BJ (cell line): ENCODE measurements at places on chromosomes 3 and 15. TPM values are rescaled to one million over a fixed set of nuclear protein-coding genes. Genes with fewer than 3 reads are reported as not detected.

The SNURF gene
- 3.1 and 5.3 TPM in 2 replicates for polyA plus RNA-seq

The CHL1 gene
- polyA plus RNA-seq: not detected in 2 replicates

The GPR149 gene
- not detected in 2 replicates for polyA plus RNA-seq

The GOLIM4 gene
- 32.4 and 35.1 TPM in 2 replicates for polyA plus RNA-seq

The DNAH12 gene
- 0.01 TPM in 1 of 2 replicates, not detected in the other for polyA plus RNA-seq

The NDN gene
- polyA plus RNA-seq: 44.8 and 49.7 TPM in 2 replicates

The SLC12A1 gene
- not detected in 2 replicates for polyA plus RNA-seq

The PLAAT1 gene
- 0.13 and 0.43 TPM in 2 replicates for polyA plus RNA-seq

The MASP1 gene
- 244 and 321 TPM in 2 replicates for polyA plus RNA-seq

The FAM107A gene
- 0.05 and 0.11 TPM in 2 replicates for polyA plus RNA-seq

The SKOR1 gene
- polyA plus RNA-seq: 0.02 TPM in 1 of 2 replicates, not detected in the other

The CLDN16 gene
- polyA plus RNA-seq: not detected in 2 replicates

The KCNH8 gene
- 0.02 and 0.04 TPM in 2 replicates for polyA plus RNA-seq

The PPP1R14D gene
- polyA plus RNA-seq: not detected in 2 replicates

The C3orf49 gene
- polyA plus RNA-seq: not detected in 2 replicates

The MKRN3 gene
- 0.34 and 0.43 TPM in 2 replicates for polyA plus RNA-seq

The SPINK8 gene
- polyA plus RNA-seq: not detected in 2 replicates

The ERICH6 gene
- not detected in 2 replicates for polyA plus RNA-seq

The KNG1 gene
- not detected in 2 replicates for polyA plus RNA-seq

The KLF15 gene
- polyA plus RNA-seq: 0.29 and 0.44 TPM in 2 replicates

The ZFAND6 gene
- 108 and 156 TPM in 2 replicates for polyA plus RNA-seq

The SOX2 gene
- not detected in 2 replicates for polyA plus RNA-seq

The SLC24A5 gene
- polyA plus RNA-seq: not detected in 2 replicates

The STRA6 gene
- polyA plus RNA-seq: 8.9 and 10.9 TPM in 2 replicates

The ZNF620 gene
- polyA plus RNA-seq: 0.27 and 0.37 TPM in 2 replicates

The RBPMS2 gene
- 0.45 and 0.67 TPM in 2 replicates for polyA plus RNA-seq

The SATB1 gene
- 10.8 and 14.4 TPM in 2 replicates for polyA plus RNA-seq

The WDR93 gene
- 0.15 and 0.17 TPM in 2 replicates for polyA plus RNA-seq

The GOLGA6D gene
- not detected in 2 replicates for polyA plus RNA-seq

The P2RY13 gene
- not detected in 2 replicates for polyA plus RNA-seq

The NANOGP8 gene
- polyA plus RNA-seq: not detected in 2 replicates

The PLA2G4D gene
- polyA plus RNA-seq: not detected in 2 replicates

The SNX1 gene
- polyA plus RNA-seq: 57.5 and 74.4 TPM in 2 replicates

The FGF7 gene
- polyA plus RNA-seq: 12.7 and 30.4 TPM in 2 replicates

The TMEM212 gene
- not detected in 2 replicates for polyA plus RNA-seq

The GFM1 gene
- 13.9 and 25.6 TPM in 2 replicates for polyA plus RNA-seq

The CLPX gene
- 13.3 and 29.7 TPM in 2 replicates for polyA plus RNA-seq

The NAALADL2 gene
- polyA plus RNA-seq: 3.6 and 8.1 TPM in 2 replicates

The TYRO3 gene
- polyA plus RNA-seq: 13.5 and 18.8 TPM in 2 replicates

The SERPINI1 gene
- 0.91 and 1.5 TPM in 2 replicates for polyA plus RNA-seq

The DISP2 gene
- polyA plus RNA-seq: 0.16 and 0.23 TPM in 2 replicates

The DPPA2 gene
- polyA plus RNA-seq: not detected in 2 replicates

The PLXNB1 gene
- 15.4 and 26.3 TPM in 2 replicates for polyA plus RNA-seq

The TM6SF1 gene
- polyA plus RNA-seq: 3.2 and 3.8 TPM in 2 replicates
